ENCODE measurements at places on chromosomes 7 and 10.

DNA sequence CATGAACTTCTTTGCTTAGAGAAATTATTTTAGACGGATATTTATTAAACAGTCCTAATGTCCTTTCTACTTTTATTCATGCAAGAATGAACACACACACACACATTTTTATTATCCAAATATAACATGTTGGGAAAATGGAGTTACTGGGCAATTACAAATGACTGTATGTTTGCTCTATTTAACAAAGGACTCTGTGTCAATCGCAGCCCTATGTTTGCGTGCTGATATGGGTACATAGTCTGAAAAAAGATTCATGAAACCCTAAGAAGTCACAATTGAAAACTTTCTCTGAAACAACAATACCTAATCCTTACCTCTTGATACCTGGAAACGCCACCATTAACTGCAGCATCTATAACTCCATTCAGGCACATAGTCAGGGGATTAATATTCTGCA, 184.7 kb upstream of the IMMP2L start:
- no peak for DNase-seq

- DNase-seq: no peak
Measured at GRCh38 chr10:22701132-22701826, 13.1 kb downstream of the PIP4K2A start.

- DNase-seq: no peak
Measured at GRCh38 chr10:7410301-7410861, 453 bp downstream of the SFMBT2 start.

DNA sequence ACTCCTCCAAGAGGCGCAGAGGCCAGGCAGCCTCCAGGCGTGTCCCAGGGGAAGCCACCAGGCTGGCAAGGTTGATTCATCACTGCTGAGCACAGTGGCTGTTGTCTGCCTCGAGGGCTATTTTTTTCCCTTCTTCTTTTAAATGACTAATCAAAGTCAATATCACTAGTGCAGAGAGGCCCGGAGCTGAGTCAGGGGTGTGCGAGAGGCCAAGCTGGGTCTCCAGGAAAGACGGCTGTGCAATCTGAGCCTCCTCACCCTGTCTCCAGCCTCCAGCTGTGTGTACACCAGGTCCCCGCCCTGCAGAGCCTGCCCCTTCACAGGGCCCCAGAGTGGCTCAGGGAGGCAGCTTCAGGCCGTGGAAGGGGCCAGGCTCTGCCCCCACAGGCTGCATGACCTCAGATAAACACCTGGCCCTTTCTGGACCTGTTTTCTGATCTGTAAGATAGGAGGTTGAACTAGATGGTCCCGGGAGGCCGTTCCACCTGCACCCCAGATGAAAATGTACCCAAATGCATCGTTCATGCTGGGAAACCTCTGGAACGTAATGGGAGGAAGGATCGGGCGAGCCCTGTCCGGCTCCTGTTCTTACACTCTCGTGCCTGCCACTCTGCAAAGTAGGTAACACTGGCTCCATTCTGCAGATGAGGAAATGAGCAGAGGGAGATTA, 3.7 kb downstream of the STX1A start:
- no peak for DNase-seq

DNA sequence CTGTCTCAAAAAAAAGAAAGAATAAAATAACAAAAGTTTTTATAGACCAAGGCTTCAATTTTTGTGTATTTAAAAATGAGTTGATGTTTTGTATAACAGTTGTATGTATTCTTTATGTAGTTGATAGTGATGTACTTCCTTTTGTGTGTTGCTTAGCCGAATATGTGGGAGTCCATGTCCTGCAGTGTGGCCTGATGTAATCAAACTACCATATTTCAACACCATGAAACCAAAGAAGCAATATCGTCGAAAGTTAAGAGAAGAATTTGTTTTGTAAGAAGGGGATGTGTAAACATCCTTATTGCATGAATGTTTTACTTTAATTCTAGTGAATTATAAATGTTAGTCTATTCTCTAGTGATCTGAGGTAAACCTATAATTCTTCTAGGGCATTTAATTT, 56.6 kb downstream of the MPLKIP start:
- DNase-seq: no peak

- no peak for DNase-seq
Measured at GRCh38 chr7:24138343-24138742, 145.6 kb upstream of the NPY start.

GRCh38 chr7:30815388-30815854, 44.2 kb downstream of the MINDY4 start:
- DNase-seq: no peak

- DNase-seq: no peak
Measured at GRCh38 chr10:9811601-9812000, 1206.1 kb upstream of the CELF2 start.

DNA sequence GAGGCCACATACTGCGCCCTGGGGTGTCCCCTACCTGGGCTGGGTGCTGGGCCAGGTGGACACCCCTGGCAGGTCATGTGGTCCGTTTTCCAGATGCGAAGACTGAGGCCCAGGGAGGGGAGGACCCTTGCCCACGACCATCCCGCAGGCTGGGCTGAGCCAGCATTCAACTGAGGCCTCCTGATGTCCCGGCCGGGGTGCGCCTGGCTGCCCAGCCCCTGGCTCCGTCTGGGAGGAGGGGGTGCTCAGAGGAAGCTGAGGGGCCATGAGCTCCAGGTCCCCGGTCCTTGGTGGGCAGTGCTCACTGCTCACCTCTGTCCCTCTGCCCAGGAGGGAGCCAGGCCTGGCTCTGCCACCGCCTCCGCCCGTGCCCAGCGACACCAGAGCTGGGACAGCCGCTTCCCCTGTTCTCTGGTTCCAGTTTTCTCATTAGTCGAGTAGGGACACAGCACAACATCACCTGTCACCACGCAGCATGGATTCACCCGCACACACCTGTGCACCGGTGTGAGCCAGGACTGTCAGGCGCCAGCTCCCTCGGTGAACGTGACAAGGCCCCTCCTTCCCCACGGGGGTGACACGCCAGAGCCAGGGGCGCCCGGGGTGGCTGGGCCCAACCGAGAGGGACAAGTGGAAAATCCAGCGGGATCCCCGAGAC, 139.7 kb downstream of the ELFN1 start:
- no peak for DNase-seq

GRCh38 chr10:91598211-91598977, 34.5 kb downstream of the PPP1R3C start:
- no peak for DNase-seq

- no peak for DNase-seq
Measured at GRCh38 chr10:4725917-4726606, 99.9 kb upstream of the AKR1E2 start.

- no peak for DNase-seq
Measured at GRCh38 chr7:12761111-12761510, 73.7 kb downstream of the ARL4A start.

DNA sequence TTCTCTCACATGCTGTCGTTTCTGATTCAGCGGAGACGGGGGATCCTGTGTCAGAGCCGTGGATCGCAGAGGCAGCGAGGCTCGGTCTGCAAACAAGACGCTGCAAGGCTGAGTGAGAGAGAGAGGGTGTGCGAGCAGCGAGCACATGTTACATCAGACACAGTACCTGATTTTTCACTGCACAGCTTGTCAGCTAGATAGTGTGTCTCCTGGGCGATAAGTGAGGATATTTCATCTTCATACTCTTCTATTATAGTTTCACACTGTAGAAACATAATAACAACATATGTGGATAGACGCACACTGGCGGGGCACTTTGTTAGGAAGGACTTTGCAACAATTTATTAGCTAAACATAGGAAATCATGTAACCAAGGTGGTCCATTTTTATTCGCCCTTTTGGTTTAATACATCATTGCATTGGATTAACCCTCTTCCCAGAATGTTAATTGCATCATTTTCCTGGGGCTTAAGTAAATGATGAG, 39.5 kb downstream of the CNPY1 start:
- no peak for DNase-seq

DNA sequence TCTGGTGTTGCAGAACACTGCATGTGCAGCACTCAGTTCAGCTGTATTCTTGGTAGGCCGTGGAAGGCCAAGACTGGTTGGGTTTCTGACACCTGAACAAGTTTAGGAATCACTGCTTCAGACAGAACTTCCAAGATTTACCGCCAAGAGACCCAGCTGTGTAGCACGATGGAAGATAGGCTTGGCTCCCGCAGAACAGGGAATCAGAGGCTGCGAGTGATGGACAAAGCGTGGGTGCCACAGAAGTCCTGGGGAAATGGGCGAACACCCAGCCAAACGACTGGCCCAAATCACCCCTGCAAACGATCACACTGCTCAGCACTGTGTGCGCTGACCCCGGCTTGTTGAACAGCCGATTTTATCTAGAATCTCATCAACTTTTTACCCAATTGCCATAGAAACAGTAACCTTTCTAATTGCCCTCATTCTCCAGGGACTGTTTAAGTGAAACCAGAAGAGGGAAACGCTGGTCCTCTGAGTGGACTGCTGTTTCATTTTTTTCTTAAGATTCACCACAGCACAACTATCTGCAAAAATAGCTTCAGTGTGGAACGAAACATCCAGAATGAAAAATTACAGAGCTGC, 17.9 kb downstream of the ZFAND2A start:
- no peak for DNase-seq

DNA sequence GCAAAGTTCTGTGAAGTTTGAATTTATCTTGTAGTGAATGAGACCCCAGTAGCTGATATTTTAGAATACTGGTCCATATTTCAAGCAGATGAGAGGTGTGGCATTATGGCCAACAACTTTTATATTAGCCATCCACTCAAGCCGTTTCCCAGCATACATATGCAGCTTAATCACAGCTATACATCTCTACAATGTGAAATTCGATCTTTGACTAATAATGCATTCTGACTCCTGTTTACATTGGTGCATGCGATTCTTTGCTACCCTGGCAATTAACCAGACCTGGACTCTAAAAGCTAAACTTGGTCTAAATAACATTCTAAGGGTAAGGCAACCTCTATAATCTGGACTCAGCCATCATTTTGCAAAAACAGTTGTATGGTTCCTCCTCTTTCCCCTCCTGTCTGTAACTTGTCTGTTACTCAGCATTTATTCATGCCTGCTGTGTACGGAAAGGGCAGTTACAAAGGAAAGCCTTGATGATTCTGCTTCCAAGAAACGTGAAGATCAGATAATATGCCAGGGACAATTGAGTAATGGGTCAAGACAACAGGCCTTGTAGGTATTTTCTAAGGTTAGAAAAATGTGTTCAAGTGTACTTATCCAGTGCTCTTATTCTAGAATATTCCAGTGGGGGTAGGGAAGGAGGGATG, 50.6 kb downstream of the PNLIPRP2 start:
- no peak for DNase-seq

DNA sequence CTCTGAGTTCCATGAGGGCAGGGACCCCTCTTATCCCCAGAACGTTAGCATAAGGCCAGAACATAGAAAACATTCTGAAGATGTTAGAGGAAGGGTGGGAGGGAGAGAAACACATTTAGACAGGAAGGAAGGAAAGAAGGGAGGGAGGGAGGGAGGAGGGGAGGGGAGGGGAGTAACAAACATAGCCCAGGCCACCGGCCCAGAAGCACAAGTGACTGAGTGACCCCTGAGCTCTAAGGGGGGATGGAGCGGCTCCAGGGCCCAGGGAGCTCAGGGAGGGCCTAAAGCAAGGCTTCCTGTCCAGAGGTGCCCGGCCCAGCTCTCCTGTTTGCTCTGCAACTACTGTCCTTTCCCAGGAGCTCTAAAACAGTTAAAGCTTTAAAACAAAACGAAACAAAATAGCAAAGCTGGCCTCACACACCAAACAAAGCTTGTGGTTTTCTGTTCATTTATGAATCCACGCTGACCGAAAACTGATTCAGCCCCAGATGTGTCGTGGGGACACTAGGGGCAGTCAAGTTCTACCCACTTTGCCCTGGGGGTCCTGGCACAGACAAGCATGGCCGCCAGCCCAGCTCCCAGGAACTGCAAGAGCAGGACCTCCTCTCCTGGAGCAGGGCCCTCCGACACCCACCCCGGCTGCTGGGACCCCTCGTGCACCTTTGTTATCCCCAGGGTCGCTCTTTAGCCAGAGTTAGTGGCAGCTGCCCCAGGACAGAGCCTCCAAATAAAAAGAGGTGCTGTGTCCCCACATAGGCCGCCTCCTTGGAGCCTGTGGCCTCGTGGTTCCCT, 496.2 kb upstream of the FOXK1 start:
- DNase-seq: no peak

DNA sequence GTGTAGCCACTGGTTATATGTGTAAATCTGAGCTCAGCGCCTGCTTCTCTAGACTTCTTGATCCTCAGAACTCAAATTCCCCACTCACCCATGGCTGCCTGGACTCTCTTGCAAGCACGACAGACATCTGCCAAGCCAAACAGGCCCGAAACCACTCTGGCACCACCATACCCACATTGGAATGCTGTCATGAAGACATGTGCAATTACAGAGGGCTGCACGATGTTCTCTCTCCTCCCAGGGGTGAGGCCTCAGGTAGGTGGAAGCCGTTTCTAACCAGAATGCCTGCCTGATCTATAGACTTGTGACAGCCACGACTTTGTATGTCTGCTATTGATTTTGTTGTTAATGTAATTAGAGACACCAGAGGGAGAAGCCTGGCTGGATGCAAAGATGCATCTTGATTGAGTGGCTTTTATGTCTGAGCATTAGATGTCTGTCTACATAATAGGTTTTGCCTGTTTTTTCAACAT, 4.0 kb downstream of the BAMBI start:
- DNase-seq: no peak

DNA sequence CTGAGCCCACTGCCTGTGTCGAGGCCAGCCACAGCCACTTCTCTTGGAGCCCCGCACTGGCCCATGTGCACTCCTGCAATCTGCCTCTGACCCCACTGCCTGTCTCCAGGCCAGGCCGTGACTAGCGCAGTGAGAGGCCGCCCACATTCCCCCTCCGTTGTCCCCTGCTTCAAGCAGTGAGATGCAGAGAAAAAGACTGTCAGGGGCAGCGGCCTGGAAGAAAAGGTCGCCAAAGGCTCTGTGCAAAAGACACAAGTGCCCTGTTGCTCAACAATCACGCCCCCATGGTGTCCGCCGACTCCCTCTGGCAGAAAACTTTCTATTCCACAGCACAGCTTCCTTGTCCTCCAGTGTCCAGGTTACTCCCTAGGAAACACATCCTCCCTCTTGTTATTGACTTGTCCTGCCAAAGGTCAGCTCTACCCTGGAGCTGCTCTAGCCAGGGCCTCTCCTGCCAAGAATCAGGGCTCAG, 9.9 kb downstream of the FAM131B start:
- DNase-seq: no peak

DNA sequence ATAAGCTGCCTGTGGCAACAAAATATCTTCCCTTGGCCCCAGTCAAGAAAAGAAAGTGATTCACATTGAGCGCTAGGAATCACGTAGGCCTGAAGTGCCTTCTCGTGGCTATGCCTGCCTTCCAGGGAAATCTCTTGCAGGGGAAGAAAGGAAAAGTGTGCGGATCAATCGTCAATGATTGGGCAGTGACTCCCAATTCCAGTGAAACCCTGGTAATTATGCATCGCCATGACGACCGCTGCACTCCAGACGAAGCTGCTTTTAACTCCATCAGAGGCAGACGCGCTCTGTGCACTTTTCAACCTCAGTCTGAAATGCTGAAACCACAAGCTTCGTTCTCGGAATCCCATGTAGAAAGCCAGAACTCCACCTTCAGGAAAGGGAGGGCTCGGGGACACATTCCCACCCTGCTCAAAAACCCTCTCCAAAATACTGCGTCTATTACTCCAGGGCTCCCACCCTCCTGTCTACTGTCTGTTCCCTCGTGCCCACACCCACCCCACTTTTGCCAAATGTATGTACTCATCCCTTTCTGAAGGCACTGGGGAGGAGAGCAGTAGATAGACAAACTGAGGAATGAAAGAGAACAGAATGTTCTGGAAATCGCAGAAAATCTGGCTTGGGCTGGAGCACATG, 24.2 kb upstream of the PRKAG2 start:
- DNase-seq: no peak
